ENCODE measurements at places on chromosomes 3 and 15.

- no peak for DNase-seq
Measured at GRCh38 chr3:194225988-194226663, 90.2 kb downstream of the HES1 start.

GRCh38 chr3:160168246-160168645 lies 57.0 kb upstream of the C3orf80 start:
- DNase-seq, result no peak

DNA sequence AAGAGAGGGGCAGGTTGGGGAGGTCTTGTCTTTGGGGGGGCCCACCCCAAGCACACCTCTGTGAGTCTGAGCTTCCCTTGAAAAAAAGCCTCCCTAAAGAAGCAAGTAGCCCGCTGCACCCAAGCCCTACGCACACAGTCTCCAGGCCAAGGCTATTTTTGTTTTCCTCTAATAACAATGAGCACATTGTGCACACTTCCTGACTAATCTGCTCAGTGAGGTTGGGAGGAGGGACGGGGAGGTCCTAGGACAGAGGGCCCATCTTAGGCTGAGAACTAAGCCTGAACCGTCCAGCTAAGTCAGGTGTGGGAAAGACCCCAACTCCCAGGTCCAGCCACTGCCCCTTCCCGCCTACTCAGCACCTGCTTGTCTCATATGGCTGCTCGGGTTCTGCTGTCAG lies 87.2 kb downstream of the HMG20A start:
- no peak for DNase-seq

GRCh38 chr3:152909180-152909883 lies 74.4 kb downstream of the P2RY1 start:
- peak; percentile 96 for DNase-seq

All from hematopoietic multipotent progenitor cell treated with erythropoietin and hydrocortisone succinate and interleukin-3 and kit ligand, for 4 days (in vitro differentiated cells).